Fibroblast of skin of scalp (primary cell): ENCODE measurements at places on chromosomes 1 and 21.

GRCh38 chr1:88946861-88947260 is 45.6 kb downstream of the KYAT3 start:
- no peak for DNase-seq

- DNase-seq, result no peak
Observed at GRCh38 chr1:3847081-3847480, 9.9 kb downstream of the CEP104 start.

- DNase-seq, result no peak
Observed at GRCh38 chr1:190849346-190849745, 371.7 kb upstream of the BRINP3 start.

GRCh38 chr1:212256369-212256768 is 28.8 kb upstream of the PPP2R5A start:
- DNase-seq, result no peak

GRCh38 chr1:181768211-181768929 is 285.1 kb downstream of the CACNA1E start:
- DNase-seq, result no peak

DNA sequence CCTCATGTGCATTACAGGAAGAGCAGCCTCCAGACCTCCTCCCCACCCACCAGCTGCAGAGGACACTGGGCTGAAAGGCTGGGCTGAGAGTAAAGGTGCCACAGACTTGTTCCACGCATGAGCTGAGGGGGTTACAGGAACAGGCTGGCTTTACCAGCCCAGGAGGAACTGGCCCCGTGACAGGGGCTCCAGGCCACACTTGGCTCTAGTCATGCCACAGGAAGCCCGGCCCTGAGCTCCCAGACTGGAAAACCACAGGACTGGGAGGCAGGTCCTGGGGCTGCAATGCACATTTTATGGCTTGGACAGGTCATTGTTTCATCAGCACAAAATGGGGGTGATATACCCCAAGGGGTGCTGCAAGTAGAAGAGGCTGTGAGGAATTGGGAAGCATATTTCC is 35.6 kb downstream of the GPA33 start:
- DNase-seq, result no peak

- no peak for DNase-seq
Observed at GRCh38 chr21:26553898-26554297, 19.2 kb downstream of the CYYR1 start.

GRCh38 chr1:15900662-15901279 is 53.3 kb downstream of the SPEN start:
- DNase-seq, result no peak

DNA sequence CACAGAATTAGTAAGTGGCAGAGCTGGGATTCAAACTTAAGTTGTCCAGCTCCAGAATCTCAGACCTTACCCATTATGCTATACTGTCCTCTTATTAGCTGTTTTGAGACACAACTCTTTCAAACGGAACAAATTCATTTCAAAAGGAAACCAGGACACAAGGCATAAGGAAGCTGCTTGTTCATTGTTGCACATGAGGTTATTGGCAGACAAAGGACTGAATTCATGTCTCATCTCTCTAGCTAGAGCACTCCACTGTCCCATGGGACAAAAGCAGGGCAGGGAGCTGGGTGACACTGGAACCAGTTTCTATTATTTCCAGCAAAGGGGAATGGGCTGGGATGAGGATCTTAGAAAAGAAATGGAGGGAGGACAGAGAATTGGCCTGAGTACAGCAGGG is 26.4 kb downstream of the CHI3L2 start:
- no peak for DNase-seq

DNA sequence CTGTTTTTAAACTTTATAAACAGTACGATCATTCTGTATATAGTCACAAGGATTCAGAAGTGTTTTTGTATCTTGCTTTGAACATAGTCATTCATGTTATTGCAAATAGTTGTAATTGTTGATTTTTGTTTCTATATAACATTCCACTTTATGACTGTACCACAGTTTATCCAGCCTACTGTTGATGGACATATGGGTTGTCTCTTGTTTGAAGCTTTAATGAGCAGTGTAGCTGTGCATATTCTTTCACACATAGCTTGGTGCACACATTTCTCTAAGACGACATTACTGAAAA is 6.1 kb downstream of the CD101 start:
- no peak for DNase-seq

- no peak for DNase-seq
Observed at GRCh38 chr21:17540530-17540929, 27.7 kb downstream of the CXADR start.

DNA sequence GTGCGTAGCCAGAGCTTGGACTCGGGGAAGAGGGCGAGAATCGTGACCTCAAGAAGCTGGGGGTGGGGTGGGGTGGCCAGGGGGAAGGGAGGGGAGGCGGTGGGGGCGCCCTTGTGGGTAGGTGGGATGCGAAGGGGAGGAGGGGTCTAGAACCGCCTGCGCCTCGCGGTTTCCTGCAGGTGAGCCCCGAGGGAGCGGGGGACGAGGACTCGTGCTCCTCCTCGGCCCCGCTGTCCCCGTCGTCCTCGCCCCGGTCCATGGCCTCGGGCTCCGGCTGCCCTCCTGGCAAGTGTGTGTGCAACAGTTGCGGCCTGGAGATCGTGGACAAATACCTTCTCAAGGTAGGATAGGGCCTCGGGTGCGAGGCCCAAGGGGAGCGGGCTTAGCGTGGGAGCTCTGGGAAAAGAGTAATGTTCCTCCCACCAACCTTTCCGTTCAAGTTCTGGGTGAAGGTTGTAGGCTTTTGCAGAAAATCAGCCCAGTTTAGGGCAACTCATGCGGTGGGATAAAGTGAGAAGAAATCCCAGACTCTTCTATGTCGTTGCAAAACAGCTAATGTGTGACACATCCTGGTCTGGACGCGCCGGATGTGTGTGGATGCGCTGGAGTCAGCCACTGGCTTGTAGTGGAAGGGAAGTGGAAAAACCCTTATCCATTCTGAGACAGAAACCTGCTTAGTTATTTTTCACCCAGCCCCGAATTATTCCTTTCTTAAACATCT is 2.9 kb downstream of the LHX8 start:
- no peak for DNase-seq

GRCh38 chr1:201305815-201306214 is 22.5 kb downstream of the PKP1 start:
- DNase-seq, result no peak

DNA sequence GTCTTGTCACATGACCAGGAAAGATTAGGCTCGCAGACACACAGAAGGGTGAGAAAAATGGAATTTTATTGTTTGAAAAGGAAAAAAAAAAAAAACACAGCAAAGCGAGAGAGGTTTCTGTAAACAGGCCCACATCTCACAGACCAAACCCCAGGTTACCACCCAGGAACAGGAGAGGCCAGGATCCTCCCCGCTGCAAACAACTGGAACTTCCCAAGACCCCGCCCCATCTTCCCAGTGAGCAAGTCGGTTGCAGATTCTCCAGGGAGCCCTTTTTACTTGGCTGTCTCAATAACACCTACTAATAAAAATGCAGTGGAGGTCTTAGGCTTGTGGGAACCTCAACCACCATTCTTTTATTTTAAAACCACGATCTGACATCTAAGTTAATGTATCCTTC is 84.7 kb upstream of the ETS2 start:
- DNase-seq, result no peak

- no peak for DNase-seq
Observed at GRCh38 chr1:186658999-186659398, 21.2 kb downstream of the PTGS2 start.

DNA sequence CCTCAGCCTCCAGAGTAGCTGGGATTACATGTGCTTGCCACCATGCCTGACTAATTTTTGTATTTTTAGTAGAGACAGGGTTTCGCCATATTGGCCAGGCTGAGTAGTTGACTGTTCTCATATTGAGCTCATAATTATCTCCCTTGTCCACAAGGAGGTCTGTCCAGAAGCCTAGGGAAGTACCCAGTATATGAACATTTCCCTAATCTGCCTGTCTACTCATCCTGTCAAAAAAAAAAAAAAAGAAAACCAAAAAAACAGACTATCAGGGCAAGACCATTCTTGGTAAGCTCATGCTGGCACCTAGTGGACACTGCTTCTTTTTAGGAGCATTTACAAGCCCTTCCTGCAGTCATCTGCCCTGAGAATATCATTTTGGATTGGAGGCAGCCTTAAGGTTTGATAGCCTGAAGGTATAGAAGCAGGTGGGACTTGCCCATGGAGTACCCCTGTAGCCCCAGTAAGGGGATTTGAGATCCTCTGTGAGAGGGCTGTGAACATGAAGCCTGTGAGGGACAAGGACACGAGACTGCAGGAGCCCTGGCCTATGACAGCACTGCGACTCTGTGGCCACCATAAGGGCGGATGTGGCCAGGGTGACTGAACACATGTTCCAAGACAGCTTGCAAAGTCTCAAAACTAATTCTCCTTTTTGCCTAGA is 10.8 kb upstream of the DUSP12 start:
- peak; percentile 82 for DNase-seq

DNA sequence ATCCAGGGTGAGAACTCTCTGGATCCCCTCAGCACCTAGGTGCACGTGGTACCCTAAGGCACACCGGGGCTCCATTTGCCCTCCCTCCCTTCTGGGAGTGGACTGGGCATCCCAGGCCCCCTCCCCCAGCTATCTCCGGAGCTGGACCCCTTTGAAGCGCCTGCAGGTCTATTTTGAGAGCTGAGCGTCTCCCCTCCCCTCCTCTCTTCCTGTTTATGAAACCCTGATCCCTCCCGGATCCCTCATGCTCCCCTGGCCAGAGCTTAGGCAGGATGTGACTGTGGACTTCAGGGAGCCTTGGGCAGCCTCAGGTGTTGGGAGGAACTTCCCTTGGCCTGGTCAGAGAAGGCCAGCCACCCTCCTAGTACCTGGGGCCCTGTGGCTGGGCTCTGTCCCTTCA is 10.2 kb downstream of the RPS6KA1 start:
- no peak for DNase-seq

GRCh38 chr1:36529769-36530260 is 47.1 kb upstream of the CSF3R start:
- no peak for DNase-seq

GRCh38 chr1:93179886-93180722 is at the start of gene TMED5:
TMED5 (minus strand) TSS chr1:93180413; CDS start chr1:93180242, 171 bp downstream.
- DNase-seq, result peak; percentile 99

- no peak for DNase-seq
Observed at GRCh38 chr1:178926046-178926445, 55.2 kb upstream of the ANGPTL1 start.

- no peak for DNase-seq
Observed at GRCh38 chr1:152505083-152505482, 5.5 kb upstream of the LCE5A start.

- DNase-seq, result no peak
Observed at GRCh38 chr1:119550381-119550780, 43.4 kb downstream of the HSD3B1 start.

DNA sequence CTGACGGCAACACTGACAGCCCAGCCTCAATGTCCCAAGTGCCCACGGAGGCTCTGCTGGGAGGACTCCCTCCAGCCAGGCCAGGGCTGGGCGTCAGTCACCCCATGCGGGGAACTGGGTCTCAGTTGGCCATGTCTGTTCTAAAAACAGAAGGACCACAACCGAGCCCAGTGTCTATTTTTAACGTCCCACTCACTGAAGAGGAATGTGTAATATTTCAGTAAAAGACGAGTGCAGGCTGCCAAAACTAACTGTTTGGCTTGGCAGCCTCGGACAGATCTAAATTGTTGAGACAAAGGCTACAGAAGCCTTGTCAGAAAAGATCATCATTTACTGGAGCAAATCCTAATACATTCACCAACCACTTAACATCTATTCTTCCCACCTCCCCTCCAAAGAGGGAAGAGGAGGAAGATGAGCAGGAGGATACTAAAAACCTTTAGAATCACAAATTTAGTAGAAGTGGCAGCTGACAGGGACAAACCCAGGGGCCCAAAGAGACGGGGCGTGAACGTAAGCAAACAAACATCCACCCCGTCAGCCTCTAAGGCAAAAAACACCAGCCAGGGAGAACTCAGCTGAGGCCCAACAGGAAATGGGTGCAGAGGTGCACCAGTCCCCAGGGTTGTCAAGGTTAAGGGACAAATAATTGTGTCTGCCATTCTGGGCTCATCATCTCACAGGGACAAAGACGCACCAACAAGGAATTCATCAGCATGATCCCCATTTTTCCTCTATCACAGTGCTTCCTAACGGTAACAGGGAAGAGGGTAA is 18.7 kb downstream of the C1orf198 start:
- DNase-seq, result peak; percentile 99

- no peak for DNase-seq
Observed at GRCh38 chr1:197810812-197811211, 35.5 kb upstream of the DENND1B start.

DNA sequence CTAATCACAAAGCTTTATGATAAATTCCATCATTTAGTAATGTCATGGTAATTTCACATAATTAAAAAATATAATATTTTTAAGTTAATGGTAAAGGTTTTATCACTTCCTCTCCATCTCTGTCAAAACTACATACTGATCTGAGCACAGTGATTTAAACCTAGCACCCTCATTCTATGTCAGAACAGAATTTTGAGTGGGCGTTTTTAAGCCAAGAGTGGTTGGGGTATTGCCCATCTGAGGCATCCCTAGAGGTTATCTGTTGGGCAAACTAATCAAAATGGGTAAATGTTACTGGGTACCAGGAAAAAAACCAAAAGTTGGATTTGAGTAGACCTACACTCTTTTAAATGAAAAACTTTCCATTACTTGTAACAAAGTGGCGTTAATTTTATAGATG is 100.7 kb upstream of the GFI1 start:
- DNase-seq, result no peak

DNA sequence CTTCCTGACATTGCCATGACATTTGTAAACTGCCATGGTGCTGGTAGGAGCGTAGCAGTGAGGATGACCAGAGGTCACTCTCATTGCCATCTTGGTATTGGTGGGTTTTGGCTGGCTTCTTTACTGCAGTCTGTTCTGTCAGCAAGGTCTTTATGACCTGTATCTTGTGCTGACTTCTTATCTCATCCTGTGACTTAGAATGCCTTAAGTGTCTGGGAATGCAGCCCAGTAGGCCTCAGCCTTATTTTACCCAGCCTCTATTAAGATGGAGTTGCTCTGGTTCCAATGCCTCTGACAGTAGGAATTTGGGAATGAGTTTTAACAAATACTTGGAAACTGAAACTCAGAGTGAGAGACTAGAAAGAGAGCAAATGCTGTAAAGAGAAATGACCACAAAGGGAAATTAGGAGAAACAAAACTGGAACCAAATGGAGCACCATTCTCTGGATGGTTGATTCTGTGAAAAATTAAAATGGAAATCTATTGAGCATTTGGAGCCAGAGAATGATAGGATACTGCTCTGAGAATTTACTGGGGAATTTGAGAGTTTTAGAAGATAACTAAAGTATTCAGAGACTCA is 50.1 kb upstream of the RHOU start:
- DNase-seq, result no peak

DNA sequence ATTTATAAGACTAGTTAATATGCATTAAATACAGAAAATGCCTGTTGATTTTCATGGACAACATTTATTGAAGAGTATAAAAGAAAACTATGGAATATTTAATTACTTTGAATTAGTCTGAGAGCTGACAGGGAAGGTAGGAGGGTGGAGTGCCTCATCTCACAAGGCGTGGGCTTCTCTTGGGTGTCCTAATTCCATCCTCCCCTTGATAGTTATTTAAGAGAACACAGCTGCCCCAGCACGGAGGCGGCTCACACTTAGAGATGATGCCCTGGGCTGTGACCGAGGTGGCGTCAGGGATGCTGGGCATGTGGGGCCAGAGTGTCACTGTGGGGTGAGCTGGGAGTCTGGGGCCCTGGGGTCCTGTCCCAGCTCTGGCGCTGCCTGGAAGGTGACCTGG is 493.0 kb downstream of the PTPRU start:
- DNase-seq, result no peak
